ENCODE measurements at places on chromosomes 2 and 18. TPM values are rescaled to one million over a fixed set of nuclear protein-coding genes. Genes with fewer than 3 reads are reported as not detected.
A peak's percentile ranks its signal among the peaks of the same experiment; 100 is the strongest.

Gene INHA
- not detected for total RNA-seq

Gene BMP10
- total RNA-seq, result not detected

Gene TUBA3E
- total RNA-seq, result not detected

Gene GPAT2
- total RNA-seq, result 26.7 TPM

Gene APCDD1
- not detected for total RNA-seq

DNA sequence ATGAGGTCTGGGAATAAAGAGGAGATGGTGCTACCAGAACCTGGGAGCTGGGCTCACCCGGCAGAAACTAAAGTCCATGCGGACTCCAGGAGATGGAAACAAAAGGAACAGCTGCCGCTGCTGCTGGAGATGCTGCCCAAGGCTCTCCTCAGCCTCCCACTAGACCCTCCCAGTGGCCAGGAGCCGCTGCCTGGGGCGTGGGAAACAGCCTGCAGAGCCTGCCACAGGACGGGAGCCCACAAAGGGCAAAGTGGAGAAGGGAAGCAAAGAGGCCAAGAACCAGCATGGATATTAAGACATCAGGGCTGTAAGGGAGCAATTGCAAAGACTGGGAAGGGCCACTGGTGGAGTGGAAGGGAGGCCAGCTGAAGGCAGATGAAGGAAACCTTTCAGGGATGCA, 179.6 kb downstream of the NCK2 start:
- DNase-seq, result no peak
- H3K27me3 ChIP-seq, result no peaks in the 10 kb centered on the region
- no peak overlapping the region for H3K4me3 ChIP-seq
- H3K27ac ChIP-seq, result no peak overlapping the region
- H3K4me1 ChIP-seq, result peaks cover 43% of the 10 kb centered on the region

DNA sequence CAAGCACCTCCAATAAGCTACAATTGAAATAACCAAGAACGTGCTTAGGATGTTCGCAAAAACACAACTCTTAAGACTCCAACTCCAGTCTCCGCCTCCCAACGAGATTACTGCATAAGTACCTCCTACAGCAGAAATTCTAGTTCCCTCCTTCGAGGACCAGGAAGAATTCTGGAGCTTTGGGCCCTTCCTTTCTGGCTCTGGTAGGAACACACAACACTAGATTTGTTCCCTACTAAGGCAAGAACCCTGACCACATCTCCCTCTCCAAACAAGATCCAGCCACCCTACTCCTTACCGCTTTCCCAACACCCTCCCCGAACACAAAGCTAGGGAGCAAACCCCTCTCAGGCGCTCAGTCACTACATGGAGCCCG, 721 bp downstream of the ADAM17 start:
- H3K27me3 ChIP-seq, result no peaks in the 10 kb centered on the region
- peaks cover 12% of the 10 kb centered on the region for H3K36me3 ChIP-seq
- H3K4me3 ChIP-seq, result peak overlapping the region; percentile 97
- peaks cover 65% of the 10 kb centered on the region for H3K4me1 ChIP-seq
- H3K27ac ChIP-seq, result peak overlapping the region; percentile 97
- peak; percentile 66 for DNase-seq

- H3K4me1 ChIP-seq, result no peaks in the 10 kb centered on the region
- H3K36me3 ChIP-seq, result peaks cover 8% of the 10 kb centered on the region
- H3K4me3 ChIP-seq, result no peak overlapping the region
- no peak overlapping the region for H3K27ac ChIP-seq
- no peaks in the 10 kb centered on the region for H3K27me3 ChIP-seq
These were observed 102.5 kb upstream of the NOSTRIN start for GRCh38 chr2:168699844-168700417.

DNA sequence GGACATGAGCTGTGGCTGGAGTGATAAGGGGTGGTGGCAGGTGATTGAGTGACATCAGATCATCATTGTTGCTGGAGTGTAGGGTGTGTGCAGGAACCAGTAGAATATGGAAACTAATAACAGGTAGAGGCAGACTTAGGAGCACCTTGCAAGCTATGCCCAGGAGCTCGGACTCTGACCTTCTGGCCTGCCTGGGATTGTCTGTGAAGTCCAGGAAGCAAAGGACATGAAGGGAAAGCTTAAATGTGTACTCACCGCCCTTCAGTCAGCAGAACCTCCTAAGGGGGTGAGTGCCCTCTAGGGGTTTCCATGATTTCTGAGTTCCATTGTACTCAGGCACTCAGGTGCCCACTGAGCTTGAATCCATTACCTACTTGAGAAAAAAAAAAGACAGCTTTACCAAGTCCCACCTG, 104.2 kb downstream of the CRIM1 start:
- no peaks in the 10 kb centered on the region for H3K27me3 ChIP-seq
- DNase-seq, result no peak
- H3K27ac ChIP-seq, result no peak overlapping the region
- peaks cover 2% of the 10 kb centered on the region for H3K4me1 ChIP-seq

GRCh38 chr2:33129263-33130053, 182.7 kb downstream of the LTBP1 start:
- no peaks in the 10 kb centered on the region for H3K36me3 ChIP-seq
- DNase-seq, result no peak
- H3K27ac ChIP-seq, result no peak overlapping the region
- peaks cover 34% of the 10 kb centered on the region for H3K27me3 ChIP-seq

- no peak overlapping the region for H3K27ac ChIP-seq
- peaks cover 4% of the 10 kb centered on the region for H3K4me1 ChIP-seq
- no peak for DNase-seq
- H3K36me3 ChIP-seq, result peaks cover 10% of the 10 kb centered on the region
- no peak overlapping the region for H3K4me3 ChIP-seq
- no peaks in the 10 kb centered on the region for H3K27me3 ChIP-seq
These were observed 49.9 kb upstream of the RNU4ATAC start for GRCh38 chr2:121480826-121481225.

Measured in activated CD8-positive, alpha-beta memory T cell treated with anti-CD3 and anti-CD28 coated beads, Interleukin-2, amount 10 ng/mL, durations not matched to agents 7 days and 5 days (primary cell).